ENCODE measurements at places on chromosomes 6 and 20. TPM values are rescaled to one million over a fixed set of nuclear protein-coding genes. Genes with fewer than 3 reads are reported as not detected.

The MYBL2 gene
- 3.1 TPM for total RNA-seq

The CDC5L gene
- 19.3 TPM for total RNA-seq

The IBTK gene
- total RNA-seq = 50.1 TPM

The RREB1 gene
- total RNA-seq = 22.4 TPM

The CRYBG1 gene
- total RNA-seq = 3.7 TPM

The C20orf202 gene
- 0.52 TPM for total RNA-seq

The FRS3 gene
- total RNA-seq = 1.6 TPM

The TP53TG5 gene
- total RNA-seq = not detected

The RAB44 gene
- not detected for total RNA-seq

The CEBPB gene
- total RNA-seq = 7.3 TPM

The HUS1B gene
- 1.0 TPM for total RNA-seq

The PBOV1 gene
- not detected for total RNA-seq

The ISM1 gene
- 1.0 TPM for total RNA-seq

The FOXQ1 gene
- not detected for total RNA-seq

The TRIM38 gene
- 5.2 TPM for total RNA-seq

The HLA-DMB gene
- total RNA-seq = 6.3 TPM

The C6orf163 gene
- total RNA-seq = 4.2 TPM

The CLVS2 gene
- under 0.01 TPM for total RNA-seq

The WFDC12 gene
- total RNA-seq = not detected

The CAP2 gene
- 47.5 TPM for total RNA-seq

The CRISP3 gene
- total RNA-seq = not detected

The ADAM33 gene
- 30.8 TPM for total RNA-seq

The ANKRD66 gene
- total RNA-seq = not detected

The ID4 gene
- total RNA-seq = 12.5 TPM

The CST2 gene
- not detected for total RNA-seq

The MUCL3 gene
- not detected for total RNA-seq

The RBM39 gene
- total RNA-seq = 407 TPM

The RPS6KA2 gene
- 10.4 TPM for total RNA-seq

The TUBE1 gene
- 20.9 TPM for total RNA-seq

The TEAD3 gene
- 6.8 TPM for total RNA-seq

The MCUR1 gene
- 4.7 TPM for total RNA-seq

The ETV7 gene
- not detected for total RNA-seq

The HIVEP2 gene
- total RNA-seq = 17.7 TPM

The KIAA1755 gene
- 3.7 TPM for total RNA-seq

The HAO1 gene
- not detected for total RNA-seq

Data from skeletal muscle tissue (tissue), 5 donors.